Activated naive CD4-positive, alpha-beta T cell treated with anti-CD3 and anti-CD28 coated beads, Interleukin-2, amount 50 U/mL, for 16 hours (primary cell): ENCODE measurements at places on chromosomes 11 and 22.

DNA sequence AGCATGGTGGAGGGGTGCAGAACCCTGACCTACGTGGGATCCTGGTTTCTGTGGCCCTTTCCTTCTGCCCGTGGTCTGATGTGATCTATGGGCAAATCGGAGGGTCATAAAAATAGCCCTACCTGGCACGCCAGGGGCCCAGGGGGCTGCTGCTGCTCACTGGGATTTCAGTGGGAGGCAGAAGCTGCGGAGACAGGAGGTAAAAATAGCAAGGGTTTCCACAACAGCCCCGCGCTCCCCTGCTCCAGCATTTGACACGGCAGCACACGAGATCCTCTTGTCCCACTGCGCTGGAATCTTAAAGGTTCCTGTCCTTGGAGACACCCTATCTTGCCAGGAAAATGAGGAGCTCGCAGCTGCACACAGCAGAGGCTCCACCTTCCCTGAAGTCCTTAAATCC is 321.2 kb downstream of the CTTN start:
- DNase-seq: no peak

DNA sequence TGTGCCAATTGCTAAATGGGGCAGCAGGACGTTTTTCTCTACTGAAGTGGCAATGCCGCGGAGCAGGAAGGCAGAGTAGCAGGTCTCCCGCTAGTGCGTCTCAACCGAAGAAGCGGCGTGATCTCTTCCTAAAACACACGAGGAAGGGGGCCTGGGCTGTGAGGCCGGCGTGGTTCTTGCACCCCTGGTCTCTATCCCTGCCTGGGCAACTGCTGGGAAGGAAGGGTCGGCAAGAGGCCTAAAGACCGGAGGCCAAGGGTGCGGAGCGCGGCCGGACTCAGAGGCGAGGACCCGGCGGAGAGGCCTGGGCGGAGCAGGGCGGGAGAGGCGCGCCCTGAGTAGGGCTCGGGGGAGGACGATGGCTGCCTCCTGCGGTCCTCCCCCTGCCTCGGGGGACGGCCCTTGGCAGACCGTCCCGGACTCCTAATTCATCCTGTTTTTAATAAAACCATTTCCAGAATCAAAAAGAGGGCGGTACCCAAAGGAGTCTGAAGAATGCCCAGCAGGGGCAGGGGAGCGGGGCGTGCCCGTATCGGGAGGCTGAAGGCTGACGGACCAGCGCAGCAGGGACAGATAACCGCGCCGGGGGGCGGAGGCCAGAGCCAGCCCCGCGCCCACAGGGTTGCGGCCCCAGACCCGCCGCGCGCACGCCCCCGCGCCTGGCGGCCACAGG is 572 bp upstream of the APLP2 start:
- DNase-seq: peak; percentile 64

DNA sequence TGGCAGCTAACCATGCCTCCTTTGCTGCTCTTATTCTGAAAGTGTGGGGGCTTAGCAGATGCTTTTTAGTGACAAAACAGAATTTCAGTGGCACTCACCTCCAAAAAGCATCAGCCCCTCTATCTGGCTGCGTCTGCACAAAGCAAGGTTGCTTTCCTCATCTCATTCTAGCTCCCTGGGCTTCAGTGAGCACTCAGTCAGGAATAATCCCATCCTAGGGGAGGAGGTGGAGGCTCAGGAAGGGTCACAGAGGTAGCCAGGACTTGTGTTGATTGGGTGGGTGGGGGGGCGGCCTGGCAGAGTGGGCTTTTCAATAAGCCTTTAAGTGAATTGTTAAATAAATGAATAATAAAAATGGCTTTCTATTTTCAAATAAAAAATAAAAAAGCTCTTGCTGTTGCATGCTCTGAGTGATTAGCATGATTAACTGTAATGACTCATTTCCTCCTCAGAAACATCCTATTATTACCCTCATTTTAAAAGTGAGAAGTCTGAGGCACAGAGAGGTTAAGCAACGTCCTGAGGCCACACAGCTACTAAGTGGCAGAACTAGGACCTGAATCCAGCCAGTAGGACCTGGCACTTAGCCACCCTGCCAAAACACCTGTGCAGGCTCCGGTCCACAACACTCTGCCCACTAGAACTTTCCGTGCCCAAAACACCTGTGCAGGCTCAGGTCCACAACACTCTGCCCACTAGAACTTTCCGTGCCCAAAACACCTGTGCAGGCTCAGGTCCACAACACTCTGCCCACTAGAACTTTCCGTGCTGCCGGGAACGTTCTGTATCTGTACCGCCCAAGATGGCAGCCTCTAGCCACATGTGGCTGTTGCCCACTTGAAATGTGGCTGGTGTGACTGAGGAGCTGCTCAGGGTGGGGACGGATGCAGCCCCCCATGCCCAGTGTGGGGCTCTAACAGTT is 5.5 kb downstream of the B3GAT1 start:
- no peak for DNase-seq

- DNase-seq: no peak
These were observed 66.5 kb upstream of the LIN7C start for GRCh38 chr11:27573024-27573423.

GRCh38 chr22:30235687-30236170 is 10.8 kb downstream of the LIF start:
- DNase-seq: no peak

DNA sequence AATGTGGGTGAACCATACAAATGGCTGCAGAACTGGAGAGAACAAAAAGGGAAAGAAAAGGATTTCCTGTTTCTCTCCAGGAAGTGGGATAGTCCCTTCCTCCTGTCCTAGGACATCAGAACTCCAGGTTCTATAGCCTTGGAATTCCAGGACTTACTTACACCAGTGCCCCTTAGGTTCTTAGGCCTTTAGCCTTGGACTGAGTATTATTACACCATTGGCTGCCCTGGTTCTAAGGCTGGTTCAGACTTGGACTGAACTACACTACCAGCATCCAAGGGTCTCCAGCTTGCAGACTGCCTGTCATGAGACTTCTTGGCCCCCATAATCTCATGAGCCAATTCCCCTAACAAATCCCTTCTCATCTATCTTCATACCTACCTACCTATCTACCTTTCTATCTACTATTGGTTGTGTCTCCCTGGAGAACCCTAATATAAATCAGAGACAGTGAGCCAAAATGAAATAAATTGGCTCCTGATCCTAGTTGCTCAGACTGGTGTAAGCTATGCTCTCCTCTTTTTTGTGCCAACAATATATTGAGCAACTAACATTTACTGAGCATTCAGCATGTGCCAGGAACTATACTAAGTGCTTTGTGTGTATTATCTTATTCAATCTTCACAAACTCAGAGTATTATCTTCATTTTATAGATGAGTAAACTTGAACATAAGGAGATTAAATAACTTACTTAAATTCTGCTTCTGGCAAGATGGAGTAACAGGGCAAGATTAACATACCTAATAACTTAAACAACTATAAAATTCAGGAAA is 303.7 kb downstream of the TTC28 start:
- DNase-seq: no peak

DNA sequence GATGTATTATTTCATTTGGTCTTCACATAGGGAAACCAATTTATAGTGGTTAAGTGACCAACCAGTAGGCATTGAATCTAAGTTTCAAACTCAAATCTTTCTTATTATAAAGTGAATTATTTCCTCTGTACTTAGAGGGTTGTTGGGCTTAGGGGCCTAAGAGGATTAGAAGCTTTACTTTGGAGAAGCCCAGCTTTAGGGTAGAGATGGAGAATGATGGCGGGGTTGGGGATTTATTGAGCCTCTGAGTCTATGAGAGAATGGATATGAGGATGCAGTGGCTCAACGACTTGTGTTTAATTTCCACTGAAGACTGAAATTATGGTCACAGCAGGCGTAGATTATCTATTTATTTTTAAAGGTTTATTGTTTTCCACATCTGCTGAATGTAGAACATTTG is 55.5 kb downstream of the CHRDL2 start:
- DNase-seq: no peak

DNA sequence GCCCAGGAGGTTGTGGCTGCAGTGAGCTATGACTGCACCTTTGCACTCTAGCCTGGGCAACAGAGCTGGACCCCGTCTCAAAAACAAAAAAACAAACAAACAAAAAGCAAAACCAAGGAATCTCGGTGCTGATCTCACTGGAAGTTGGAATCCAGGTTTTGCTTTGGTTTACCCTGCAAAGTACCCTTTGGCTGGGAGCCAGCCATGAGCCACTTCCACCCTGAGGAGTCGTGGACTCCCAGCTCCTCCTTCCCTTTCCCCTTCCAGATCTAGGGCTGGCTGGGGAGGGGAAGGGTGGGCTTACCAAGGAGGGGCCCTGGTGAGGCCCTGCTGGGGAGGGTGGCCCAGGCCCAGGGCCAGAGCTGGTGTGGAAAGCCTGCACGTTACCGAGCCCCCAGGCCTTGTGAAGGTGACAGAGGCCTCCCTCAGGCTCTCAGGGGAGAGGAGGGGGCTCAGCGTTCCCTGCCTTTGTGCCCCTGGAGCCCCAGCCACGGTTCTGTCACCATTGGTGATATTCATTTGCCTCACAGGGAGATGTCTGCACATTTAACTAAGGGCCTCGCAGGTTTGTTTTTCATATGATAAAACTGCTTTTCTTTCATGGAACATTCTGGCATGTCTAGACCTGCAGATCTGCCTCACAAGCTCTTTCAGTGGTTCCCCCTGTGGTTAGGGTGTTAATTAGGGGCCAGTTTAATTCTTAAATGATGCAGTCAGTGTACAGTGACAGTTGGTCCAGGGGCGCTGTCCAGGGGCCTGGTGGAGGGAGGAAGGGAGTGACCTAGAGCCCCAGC is 29.0 kb downstream of the FBLN1 start:
- DNase-seq: no peak
